ENCODE measurements at places on chromosomes 5 and 9.
A peak's percentile ranks its signal among the peaks of the same experiment; 100 is the strongest.

- no peak for DNase-seq
Observed at GRCh38 chr5:106510321-106510720, 1160.4 kb downstream of the EFNA5 start.

GRCh38 chr5:174937201-174938123, 213.1 kb downstream of the MSX2 start:
- DNase-seq, result no peak

DNA sequence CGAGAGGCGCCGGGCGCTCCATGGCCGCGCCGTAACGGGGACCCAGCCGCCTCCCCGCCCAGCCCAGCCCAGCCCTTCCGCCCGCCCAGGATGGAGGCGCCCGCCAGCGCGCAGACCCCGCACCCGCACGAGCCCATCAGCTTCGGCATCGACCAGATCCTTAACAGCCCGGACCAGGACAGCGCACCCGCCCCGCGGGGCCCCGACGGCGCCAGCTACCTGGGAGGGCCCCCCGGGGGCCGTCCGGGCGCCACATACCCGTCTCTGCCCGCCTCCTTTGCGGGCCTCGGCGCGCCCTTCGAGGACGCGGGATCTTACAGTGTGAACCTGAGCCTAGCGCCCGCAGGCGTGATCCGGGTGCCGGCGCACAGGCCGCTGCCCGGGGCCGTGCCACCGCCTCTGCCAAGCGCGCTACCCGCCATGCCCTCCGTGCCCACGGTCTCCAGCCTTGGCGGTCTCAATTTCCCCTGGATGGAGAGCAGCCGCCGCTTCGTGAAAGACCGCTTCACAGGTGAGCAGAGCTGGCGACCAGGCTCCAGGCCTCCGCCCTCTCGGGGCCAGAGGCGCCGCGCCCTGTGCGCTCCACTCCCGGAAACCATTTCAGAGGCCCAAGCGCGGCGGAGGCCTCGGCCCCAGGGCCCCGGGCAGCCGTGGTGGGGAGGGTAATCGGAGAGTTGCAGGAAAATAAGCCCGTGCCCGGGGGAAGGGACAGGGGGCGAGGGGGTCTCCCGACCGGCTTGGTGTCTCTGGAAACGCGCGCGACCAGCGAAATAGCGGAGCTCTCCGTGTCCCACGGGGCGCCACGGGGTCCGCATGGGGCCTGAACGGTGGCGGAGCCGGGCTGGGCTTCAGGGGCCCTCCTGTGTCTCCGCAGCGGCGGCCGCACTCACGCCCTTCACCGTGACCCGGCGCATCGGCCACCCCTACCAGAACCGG, 496 bp downstream of the TLX3 start:
- DNase-seq, result no peak

GRCh38 chr9:27377147-27377807, 80.3 kb upstream of the EQTN start:
- no peak for DNase-seq

DNA sequence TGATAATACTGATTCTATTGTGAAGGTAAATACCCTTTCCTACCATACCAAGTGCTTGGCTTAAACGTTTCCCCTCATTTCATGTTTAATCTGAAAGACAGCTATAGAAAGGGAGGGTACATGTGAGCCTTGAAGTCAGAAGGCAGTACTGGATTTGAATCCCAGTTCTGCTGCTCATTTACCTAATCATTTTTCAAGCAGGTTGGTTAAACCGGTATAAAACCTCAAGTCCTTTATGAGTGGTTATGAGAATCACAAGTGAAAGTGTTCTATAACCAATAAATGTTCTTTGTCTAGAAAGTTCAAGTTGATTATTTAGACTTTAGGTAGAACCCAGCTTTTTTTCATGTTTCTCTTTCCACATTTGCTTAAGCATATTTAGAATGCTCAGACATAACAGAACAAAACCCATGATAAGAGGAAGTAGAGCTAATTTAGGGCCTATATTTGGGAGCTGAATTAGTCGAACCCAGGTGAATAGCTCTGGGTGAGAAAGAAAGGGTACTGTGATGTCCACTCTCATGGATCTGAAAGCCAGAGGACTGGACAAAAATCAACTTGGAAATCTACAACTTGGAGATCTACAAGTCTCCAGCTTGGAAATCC, 29.7 kb upstream of the F2RL2 start:
- no peak for DNase-seq

GRCh38 chr5:60023255-60023654, 129.7 kb upstream of the PDE4D start:
- no peak for DNase-seq

- DNase-seq, result no peak
Observed at GRCh38 chr9:24721621-24722020, 175.9 kb upstream of the IZUMO3 start.

- DNase-seq, result no peak
Observed at GRCh38 chr5:27240791-27241190, 202.4 kb upstream of the CDH9 start.

DNA sequence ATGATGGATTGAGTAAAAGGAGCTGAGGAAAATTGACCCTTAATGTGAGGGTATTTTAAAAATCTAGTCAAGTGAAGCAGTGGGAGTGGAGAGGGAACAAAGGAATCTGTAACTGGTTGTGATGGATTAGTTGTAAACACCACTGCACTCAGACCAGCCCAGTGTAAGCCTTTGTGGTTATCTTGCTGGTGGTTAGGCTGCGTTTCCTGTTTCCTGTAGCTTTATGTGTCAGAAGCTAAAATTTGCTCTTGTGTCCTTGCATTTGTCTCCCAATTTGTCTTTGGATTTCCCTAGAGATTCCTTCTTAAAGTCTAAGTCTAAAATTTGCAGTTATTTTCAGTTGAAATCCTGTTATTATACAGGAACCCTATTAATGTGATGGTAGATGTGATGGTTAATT, 6.3 kb downstream of the IFNA21 start:
- DNase-seq, result peak; percentile 37

DNA sequence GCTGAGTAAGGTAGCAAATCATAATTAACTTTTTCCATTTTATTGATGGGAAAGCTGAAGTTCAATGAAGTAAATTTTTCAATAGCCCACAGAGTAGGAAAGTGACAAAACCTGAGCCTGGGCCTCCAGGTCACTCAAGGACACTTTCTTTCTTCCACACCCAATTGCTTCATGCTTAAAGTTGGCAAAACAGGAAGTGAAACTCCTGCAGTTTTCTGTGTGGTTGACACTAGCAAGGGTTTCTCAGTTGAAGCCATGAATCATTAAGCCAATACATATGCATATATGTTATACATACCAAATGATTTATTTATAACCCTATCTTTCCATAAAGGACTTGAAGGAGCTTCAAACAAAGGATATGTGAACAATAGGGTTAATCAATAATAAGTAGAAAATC, 13.9 kb downstream of the TLR4 start:
- peak; percentile 8 for DNase-seq

DNA sequence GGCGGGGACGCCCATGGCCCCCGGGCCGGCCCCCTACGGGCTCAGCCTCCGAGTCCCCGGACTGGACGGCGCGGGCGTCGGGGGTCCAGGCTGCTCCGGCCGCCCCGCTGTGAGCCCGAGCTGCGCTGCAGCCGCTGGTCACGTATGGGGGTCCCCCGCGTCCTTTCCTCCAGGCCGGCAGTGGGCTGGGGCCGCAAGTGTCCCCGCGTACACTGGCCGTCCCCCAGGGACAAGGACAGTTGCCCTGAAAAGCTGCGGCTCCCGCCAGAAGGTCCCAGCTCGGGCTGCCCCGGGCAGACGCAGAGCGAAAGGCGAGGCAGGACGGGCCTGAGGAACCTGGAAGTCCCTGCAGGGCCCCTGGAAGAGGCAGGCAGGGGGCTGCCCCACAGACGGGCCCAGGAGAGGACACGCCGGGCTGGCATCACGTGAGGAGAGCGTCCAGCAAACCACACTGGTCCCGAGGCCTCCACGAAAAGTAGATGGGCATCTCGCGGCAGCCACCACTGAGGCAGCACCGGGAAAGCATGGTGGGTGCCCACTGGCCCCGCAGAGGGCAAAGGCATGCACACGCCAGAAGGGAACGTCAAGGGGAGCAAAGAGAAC, 3.3 kb upstream of the NKD2 start:
- DNase-seq, result no peak

GRCh38 chr9:133535306-133535877, 888 bp downstream of the ADAMTSL2 start:
- no peak for DNase-seq

DNA sequence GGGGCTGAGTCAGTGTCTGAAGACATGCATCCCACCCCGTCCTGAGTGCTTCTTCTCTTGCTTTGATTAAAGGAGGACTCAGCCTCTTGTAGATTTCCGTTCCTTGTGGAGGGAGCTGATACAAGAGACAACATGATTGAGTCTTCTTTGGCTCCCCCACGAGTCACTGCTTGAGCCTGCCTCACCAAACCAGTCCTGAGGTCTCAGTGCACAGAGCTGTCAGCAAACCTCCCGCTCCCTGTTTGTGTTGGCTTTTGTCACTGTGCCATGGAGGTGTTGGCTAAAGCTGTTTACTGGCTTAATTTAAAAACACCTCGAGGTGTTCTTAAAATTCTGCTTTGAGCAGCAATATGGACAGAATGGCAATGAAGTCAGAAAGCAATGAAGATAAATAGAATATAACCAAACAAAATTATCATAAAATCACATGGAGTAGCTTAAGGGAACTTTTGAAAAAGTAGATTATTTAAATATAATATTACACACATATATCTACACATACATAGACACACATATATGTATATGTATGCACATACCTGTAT, 234.1 kb upstream of the ANKRD55 start:
- no peak for DNase-seq

DNA sequence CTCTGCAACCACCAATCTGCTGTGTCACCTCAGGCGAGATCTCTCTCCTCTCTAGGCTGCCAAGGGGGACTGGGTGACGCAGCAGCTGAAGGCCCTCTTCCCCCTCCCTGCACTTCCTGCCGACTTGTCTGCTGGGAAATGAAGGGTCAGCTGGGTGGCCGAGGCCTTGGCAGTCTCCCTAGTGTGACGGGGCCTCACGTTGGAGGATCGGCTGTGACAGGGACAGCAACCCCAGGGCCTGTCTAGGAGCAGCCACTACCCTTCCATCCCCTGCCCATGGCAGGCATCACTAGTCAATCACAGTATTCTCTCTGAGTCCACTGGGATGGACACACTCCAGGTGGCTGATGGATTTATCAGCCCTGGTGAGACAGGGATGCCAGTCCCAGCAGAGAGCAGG, 107.3 kb upstream of the SARDH start:
- DNase-seq, result no peak

DNA sequence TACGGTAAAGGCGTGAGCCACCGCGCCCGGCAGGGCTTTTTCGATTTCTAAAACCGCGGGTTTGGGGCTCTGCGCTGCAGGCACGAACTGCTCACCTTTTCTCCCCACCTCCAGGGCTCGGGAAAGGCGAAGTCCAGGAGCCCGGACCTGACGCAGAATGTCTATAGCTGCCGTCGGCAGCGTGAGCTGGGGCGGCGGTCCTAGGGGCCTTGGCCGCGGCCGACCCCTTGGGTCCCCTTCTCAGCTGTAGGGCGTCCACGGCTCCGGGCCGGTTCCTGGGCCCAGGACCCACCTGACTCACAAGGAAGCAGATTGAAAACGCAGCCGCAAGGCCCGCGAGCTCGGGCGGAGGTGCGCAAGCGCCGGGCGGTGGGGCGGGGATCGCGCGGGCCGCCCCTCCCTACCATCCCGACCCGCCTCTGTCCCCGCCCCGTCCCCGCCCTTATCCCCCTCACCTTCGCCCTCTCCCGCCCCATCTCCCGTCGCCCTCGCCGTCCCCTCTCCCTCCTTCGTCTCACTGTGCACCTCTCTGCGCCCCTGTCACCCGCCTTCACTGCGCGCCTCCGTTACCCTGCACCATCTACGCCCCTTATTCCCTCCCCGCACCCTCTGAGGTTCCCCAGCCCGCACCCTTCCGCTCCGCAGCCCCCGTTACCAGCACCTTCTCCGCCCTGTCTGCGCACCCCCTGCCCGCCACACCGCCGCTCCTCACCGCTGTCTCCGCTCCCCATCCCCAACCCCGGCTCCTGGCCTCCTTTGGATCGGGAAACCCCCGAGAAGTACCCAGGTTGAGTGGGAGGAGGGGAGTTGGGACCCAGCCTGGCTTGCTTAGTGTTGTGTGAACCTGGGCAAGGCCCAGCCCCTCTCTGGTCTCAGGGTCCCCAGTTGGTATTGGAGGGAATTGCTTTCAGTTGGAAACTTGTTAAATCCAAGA, at the start of gene HDHD3:
HDHD3 (minus strand) TSS at position 353 of the 934 bp plus-strand sequence. CDS start 2,632 bp downstream, outside the sequence.
- DNase-seq, result peak; percentile 81

DNA sequence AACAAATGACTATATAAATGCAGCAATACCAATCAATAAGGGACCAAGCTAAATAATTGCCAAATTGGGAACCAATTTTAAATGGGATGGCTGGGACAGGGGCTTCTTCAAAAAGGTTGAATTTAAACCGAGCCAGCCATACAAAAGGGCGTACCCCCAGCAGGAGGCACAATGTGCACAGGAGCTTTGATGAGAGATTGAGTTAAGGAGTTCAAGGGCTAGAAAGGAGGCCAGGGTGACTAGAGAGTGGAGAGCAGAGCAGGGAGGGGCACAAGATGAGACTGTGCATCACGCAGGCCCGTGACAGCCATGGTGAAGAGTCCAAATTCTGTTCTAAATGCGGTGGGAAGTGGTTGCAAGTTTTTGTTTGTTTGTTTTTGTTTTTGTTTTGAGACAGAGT, 23.3 kb upstream of the PDCD1LG2 start:
- no peak for DNase-seq

GRCh38 chr9:90854637-90855175, 53.1 kb downstream of the SYK start:
- no peak for DNase-seq

- DNase-seq, result no peak
Observed at GRCh38 chr9:17905366-17905765, 326.5 kb downstream of the SH3GL2 start.

DNA sequence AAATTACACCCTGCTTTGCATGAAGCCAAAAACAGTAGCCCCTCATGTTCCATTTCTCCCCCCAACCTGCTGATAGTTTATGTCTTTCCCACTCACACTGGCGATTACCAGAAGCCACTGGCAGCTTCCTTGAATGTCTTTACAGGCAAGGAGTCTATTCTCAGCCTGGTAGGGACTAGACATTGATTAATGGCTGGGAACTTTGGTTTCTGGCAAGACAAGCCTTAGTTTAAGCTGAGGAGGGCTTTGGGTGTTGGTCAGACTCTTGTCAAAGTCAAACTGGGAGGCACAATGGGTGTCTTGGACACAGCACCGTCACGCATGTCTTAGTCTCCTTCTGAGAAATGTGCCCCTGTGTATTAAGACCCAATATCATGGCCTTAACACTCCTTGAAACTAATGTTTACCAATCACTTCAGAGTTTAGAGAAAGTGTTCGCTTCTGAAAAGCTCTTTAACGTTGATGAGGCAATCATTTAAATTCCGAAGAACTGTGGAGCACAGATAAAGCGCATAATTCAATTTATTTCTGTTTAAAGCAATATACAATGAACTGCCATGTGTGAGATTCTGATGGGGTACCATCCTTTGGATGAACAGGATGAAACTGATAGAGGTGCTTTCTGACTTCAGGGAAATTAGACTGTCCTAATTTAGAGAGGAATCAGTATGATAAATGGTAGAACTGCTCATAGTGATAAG, 53.9 kb upstream of the CPEB4 start:
- DNase-seq, result no peak
